ENCODE measurements at places on chromosomes 7 and 10. TPM values are rescaled to one million over a fixed set of nuclear protein-coding genes. Genes with fewer than 3 reads are reported as not detected.

Gene ADCY1
- total RNA-seq: 4.0 TPM

Gene ANKRD16
- total RNA-seq: 1.6 TPM

Gene SFXN3
- 38.7 TPM for total RNA-seq

Gene TSPAN12
- 0.05 TPM for total RNA-seq

Gene FOXI2
- not detected for total RNA-seq

Gene CLEC2L
- not detected for total RNA-seq

Gene VENTX
- total RNA-seq: not detected

Gene PRKG1
- total RNA-seq: 1.7 TPM

GRCh38 chr7:46568420-46569132 is 647.5 kb upstream of the IGFBP3 start:
- DNase-seq: peak; percentile 79

DNA sequence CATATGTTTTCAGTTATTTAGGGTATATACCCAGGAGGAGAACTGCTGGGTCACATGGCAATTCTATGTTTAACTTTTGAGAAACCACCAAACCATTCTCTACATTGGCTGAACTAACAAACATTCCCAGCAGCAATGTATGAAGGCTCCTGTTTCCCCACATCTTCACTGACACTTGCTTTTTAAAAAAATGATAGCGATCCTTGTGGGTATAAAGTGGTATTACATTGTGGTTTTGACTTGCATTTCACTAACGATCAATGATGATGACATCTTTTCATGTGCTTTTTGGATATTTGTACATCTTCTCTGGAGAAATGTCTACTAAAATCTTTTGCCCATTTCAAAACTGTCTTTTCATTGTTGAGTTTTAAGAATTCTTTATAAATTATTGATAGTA is 51.2 kb upstream of the ANAPC16 start:
- DNase-seq: peak; percentile 15

GRCh38 chr10:76492026-76492425 is 1060.6 kb downstream of the LRMDA start:
- peak; percentile 93 for DNase-seq

DNA sequence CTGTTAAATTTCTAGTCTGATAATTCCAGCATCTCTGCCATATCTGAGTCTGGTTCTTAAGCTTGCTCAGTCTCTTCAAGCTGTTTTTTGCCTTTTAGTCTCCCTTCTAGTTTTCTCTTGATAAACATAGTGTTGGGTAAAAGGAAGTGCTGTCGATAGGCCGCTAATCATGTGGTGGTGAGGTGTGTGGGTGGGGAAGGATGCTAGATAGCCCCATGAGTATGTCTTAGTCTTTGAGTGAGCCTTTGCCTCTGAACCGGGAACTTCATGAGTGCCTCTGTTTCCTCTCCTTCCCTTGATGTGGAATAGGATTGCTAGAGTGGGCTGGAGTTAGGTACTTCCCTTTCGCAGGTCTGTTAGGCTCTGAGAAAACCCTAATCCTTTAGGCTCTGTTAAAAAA is 441.8 kb downstream of the INHBA start:
- DNase-seq: no peak

- no peak for DNase-seq
These were observed 89.3 kb downstream of the NPSR1 start for GRCh38 chr7:34747176-34747781.

- DNase-seq: no peak
These were observed 584 bp upstream of the RUNDC3B start for GRCh38 chr7:87627634-87627994.

DNA sequence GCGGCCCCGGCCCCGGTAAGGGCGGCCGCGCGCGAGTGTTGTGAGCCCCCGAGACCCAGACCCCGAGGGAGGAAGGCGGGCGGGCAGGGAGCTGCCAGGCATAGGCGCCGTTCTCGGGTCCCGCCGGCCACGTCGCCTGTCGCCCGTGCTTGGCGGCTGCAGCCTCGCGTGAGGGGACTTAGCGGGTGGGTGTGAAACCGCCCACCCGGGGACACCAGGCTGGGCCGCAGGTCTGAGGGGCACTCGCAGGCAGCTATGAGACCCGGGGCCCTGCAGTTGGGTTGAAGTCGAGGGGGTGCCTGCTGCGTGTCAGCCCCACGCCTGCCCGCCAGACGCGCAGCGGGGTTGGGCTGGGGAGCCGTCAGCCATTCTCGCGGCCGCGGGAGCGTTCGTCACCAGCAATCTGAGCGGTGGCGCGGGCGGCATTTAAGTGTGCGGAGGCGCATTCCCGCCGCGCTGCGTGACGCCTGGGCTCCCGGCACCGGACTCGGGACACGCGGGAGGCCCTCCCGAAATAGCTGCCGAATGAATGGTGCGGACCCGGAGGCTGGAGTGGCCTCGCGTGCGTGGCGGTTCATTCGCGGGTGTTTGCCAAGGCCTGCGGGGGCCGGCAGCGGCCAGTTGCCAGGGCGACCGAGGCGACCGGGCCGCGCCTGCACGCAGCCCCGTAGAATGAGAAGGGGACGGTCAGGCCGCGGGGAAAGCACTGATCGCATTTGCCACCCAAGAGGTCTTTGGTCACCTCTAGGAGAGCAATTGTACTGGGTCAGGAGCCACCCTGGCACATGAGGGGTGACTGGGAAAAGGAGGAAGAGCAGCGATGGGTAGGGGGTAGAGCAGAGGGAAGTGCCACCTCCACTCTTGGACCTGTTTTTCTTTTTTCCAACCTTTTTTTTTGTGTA is 750 bp downstream of the ZNF398 start:
- peak; percentile 55 for DNase-seq

- no peak for DNase-seq
These were observed 21.9 kb upstream of the FRAT2 start for GRCh38 chr10:97356318-97356914.

GRCh38 chr10:16770670-16771069 is 46.6 kb downstream of the RSU1 start:
- no peak for DNase-seq

- DNase-seq: no peak
These were observed 152.0 kb downstream of the SLC16A9 start for GRCh38 chr10:59557642-59558041.

DNA sequence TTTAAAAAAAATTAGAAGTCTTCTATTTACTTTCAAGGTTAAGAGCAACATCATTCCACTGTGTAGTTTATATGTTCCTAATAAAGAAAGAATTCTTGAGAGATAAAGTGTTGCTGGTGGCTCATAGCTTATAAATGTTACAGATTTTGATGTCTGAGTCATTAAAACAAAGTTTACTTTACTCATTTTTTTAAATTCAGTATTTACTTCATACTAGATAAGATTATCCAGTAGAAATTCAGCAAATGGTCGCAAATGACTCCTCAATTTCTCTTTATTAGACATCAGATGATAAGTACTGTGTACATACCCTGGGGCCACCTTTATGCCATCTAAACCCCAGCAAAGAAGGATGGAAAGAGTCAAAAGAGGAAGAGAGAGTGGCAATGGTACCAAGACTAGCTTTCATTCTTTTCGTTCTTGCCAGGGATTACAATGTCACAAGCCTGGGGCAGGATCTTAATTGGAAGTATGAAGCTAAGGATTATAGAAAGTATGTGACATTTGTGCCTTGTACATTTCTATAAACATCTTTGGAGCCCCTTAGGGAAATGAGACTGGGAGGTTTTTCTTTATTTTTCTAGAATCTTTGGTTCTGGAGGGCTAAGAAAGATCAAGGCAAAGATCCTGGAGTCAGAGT is 206.1 kb downstream of the CHRM2 start:
- peak; percentile 90 for DNase-seq

DNA sequence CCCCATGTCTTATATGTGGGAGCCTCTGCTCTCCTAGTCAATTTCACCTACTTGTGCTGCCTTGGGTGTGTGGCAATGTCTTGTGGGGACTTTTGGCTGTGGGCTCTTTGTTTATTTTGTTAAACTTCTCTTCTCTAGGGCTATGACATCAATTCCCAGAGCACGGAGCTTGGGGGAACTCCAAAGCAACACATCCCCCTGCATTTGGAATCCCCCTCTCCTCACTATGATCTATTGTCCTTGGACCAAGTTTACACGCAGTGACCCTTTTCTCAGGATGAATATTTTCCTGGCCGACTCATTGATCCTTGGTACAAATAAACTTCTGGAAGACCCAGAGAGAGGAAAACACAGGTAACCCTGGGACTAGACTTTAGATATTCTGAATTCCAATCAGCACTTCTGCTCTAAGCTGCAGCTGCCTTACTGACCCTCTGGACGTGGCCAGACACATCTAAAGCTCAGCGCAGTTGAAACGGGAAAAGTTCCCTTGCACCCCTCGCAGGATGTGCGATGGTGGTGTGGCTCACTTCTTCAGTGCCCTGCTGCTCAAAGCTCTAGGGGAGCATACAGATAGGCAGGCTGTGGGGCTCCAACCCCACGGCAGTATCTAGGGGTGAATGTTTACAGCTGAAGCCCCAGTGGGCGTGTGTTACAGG is 110.8 kb downstream of the TMEM178B start:
- peak; percentile 13 for DNase-seq

DNA sequence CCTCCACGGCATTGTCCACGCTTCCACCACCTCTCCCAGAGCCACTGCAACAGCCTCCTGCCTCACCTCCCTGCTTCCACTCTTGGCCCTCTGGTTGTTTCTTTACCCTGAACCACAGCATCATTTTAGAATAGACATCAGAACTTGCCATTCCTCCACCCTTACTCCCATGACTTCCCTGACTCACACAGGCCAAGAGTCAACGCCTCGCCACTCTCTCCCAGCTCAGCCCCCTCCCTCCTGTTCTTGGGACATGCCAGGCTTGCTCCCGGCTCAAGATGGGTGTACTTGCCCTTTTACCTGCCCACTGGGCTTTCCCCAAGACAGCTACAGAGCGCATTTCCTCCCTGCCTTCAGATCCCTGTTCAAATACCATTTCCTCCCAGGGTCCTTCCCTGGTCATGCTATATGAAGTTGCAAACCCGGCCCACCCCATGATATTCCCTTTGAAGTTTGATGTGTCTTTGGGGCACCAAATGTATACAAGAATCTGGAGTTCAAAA is 429.1 kb downstream of the RPS24 start:
- DNase-seq: no peak

- DNase-seq: no peak
These were observed 189.8 kb upstream of the TEX47 start for GRCh38 chr7:88985295-88985694.

DNA sequence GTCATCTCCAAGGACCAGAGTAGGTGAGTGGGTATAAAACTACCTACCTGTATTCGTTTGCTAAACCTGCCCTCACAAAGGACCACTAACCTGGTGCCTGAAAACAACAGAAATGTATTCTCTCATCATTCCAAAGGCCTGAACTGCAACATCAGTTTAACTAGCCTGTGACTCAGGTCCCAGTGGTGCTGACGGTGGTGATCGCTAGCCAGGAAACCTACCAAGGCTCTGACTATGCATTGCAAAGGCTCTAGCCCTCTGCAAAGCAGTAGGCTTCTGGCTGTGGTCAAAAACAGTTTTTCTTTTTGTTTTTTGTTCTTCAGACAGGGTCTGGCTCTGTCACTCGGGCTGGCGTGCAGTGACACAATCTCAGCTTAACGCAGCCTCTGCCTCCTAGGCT is 107.5 kb downstream of the NPTX2 start:
- DNase-seq: peak; percentile 18
